Tibial nerve (tissue), 4 donors: ENCODE measurements at places on chromosomes 5 and 9.
A peak's percentile ranks its signal among the peaks of the same experiment; 100 is the strongest.

- no peak for DNase-seq
- no peaks in the 10 kb centered on the region for H3K36me3 ChIP-seq
- H3K27me3 ChIP-seq, result no peaks in the 10 kb centered on the region
Measured at GRCh38 chr9:7150153-7150890, 392.5 kb downstream of the KDM4C start.

GRCh38 chr5:126377424-126377823 lies 45.8 kb upstream of the GRAMD2B start:
- H3K27me3 ChIP-seq, result no peaks in the 10 kb centered on the region
- DNase-seq, result no peak
- H3K4me3 ChIP-seq, result no peak overlapping the region
- no peaks in the 10 kb centered on the region for H3K4me1 ChIP-seq
- H3K36me3 ChIP-seq, result no peaks in the 10 kb centered on the region

- H3K36me3 ChIP-seq, result no peaks in the 10 kb centered on the region
- no peak for DNase-seq
- H3K27me3 ChIP-seq, result no peaks in the 10 kb centered on the region
- H3K4me3 ChIP-seq, result no peak overlapping the region
Measured at GRCh38 chr5:8628521-8628920, 759.6 kb downstream of the MTRR start.

DNA sequence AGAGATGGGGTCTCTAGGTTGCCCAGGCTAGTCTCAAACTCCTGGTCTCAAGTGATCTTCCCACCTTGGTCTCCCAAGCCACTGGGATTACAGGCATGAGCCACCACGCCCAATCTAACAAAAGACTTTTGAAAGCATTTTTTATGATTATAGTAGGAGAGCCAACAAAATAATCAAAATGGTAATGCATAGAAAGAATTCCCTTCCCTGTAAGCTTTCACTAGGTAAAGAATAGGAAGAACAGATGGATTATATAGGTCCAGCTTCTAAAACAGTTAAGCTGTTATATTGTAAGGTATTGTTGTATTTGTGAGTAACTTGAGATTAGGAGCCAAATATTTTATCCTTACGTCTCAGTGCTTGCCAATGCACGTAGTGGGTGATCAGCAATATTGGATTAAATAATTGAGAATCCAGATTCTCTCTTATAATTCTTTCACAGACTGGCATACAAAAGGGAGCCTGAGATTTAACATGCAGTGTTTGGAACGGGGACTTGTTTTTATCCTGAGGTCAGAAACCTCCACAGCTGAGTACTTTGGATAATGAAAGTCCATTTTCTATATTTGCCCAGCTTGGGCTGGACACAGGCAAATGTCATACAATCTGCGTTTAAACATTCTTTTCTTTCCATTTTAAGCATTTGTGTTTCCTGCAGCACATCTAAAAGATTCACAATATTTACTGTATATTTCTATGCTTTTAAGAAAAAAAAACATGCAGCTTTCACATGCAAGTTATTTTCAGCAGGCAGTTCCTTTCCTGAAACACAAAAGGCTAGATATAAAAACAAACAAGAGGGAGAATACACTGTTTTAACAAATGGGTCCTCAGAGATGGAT lies 238.4 kb downstream of the ARRDC3 start:
- DNase-seq, result no peak
- H3K36me3 ChIP-seq, result no peaks in the 10 kb centered on the region
- no peak overlapping the region for H3K4me3 ChIP-seq
- peaks cover 43% of the 10 kb centered on the region for H3K4me1 ChIP-seq
- H3K27me3 ChIP-seq, result no peaks in the 10 kb centered on the region

DNA sequence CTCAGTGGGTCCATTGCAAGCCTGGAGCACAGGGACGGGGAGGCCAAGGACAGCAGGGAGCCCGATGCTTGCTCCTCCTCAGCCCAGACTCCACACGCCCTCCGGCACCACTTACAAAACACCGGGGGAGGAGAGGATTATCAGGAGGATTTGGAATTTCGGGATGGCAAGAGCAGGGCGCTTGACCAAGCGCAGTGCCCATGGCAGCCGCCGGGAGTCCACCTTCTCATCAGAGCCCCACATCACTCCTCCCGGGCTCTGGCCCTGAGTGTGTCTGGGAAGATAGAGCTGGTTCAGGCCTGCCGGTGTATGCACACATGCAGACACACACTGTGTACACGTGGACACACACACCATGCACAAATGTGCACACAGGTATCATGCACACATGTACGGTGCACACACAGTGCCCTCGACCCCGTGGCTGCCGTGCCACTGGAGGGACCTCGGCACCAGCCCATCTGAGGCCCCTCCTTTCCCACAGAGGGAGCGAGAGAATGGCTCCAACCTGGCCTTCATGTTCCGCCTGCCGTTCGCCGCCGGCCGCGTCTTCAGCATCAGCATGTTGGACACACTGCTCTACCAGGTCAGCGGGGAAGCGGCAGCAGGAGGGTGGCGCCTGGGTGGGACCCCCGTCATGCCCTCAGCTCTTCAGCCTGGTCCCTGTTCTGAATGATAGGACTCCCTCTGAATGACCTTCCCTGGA lies 81.7 kb downstream of the KCNT1 start:
- H3K4me3 ChIP-seq, result no peak overlapping the region
- peaks cover 36% of the 10 kb centered on the region for H3K27me3 ChIP-seq
- DNase-seq, result no peak
- H3K4me1 ChIP-seq, result no peaks in the 10 kb centered on the region
- H3K36me3 ChIP-seq, result no peaks in the 10 kb centered on the region
- H3K27ac ChIP-seq, result no peak overlapping the region

GRCh38 chr9:28916348-28916747 lies 1343.1 kb upstream of the C9orf72 start:
- DNase-seq, result no peak
- no peak overlapping the region for H3K4me3 ChIP-seq
- H3K27me3 ChIP-seq, result no peaks in the 10 kb centered on the region
- H3K36me3 ChIP-seq, result no peaks in the 10 kb centered on the region
- no peak overlapping the region for H3K27ac ChIP-seq
- no peaks in the 10 kb centered on the region for H3K4me1 ChIP-seq

DNA sequence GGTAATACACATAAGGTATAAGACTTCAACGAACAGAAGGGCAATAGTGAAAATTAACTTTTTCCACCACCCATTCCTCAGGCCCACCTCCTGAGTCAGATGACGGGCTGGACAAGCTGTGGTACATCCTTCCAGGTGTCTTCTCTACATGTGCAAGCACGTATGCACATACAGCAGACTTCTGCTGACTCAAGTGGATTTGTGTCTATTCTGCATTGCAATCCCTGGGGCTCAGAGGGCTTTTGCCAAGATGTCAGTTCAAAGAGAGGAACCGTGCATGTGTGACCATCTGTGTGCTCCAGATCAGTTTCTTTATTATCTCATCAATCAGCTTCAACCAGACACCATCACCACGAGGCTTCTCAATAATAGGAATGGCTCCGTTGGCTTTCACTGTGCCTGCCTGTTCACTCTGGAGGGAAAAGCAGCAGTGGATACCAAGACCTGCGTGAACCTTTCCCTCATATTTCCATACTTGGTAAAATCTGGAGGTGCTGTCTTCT lies 288.4 kb downstream of the MTRR start:
- H3K4me1 ChIP-seq, result no peaks in the 10 kb centered on the region
- H3K36me3 ChIP-seq, result no peaks in the 10 kb centered on the region
- H3K27me3 ChIP-seq, result no peaks in the 10 kb centered on the region
- no peak overlapping the region for H3K4me3 ChIP-seq
- H3K27ac ChIP-seq, result no peak overlapping the region

DNA sequence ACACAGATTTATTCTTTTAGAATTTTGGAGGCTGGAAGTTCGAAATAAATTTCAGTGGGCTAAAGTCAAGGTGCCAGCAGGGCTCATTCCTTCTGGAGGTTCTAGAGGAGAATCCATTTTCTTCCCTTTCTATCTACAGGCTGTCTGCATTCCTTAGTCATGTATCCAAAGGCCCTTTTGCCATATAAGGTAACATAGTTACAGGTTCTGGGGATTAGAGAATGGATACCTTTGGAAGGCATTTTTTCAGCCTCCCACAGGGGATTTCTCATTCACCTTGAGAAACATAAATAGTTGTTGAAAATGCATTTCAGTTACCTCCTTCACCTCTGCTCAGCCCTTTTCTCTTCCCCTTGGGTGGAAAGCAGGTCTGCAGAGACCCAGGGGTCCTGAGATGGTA lies 280.0 kb upstream of the MAP3K1 start:
- no peak for DNase-seq
- no peaks in the 10 kb centered on the region for H3K4me1 ChIP-seq
- H3K36me3 ChIP-seq, result no peaks in the 10 kb centered on the region
- no peak overlapping the region for H3K27ac ChIP-seq

DNA sequence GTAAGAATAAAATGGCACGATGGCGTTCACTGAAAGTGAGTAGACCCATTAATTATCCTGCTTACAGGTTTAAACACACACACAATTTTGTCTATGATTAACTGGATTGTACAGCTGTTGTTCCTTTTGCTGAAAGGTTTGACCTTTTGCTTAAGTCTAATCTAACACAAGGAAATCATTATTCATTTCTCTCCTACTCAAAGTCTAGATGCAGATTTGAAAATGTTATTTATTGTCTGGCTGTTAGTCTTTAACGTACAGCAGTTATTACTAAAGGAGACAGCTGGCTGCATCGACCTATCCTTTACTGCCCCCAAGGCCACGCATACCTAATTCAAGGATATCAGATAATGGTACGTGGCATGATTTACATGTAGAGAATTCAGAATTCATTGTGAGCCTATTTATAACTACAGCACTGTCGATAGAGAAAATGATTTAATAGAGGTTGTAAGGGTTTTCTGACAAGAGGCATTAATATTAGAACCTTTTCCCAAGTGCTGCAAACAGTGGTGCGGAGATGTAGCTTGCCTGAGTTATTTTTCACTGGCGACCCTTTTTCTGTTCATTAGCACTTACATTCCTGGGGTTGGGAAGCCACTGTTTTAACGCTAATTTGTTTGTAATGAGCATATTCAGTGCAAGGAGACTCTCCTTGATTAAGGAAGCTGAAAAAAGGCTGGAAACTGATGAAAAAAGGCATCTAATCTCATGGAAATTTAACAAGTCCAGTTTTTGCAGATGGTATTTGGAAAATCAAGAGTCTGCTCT lies 368.4 kb upstream of the GRAMD2B start:
- H3K36me3 ChIP-seq, result no peaks in the 10 kb centered on the region
- no peaks in the 10 kb centered on the region for H3K27me3 ChIP-seq
- H3K27ac ChIP-seq, result no peak overlapping the region

DNA sequence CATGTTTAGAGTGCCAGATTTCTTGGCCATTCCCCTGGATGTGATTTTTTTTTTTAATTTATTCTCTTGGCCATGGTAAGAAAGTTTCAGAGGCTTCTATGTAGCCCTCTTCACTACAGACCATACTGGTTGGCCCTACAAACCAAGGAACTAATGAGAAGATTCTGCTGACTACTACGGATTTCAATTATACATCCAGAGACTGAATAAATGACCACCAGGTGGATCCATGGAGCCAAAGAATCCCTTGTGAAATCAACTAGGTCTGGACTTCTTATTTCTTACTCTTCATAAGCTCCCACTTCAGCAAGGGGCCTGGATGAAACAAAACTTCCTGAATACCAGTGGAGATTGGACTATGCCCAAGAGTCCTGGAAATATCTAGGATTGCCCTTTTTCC lies 27.6 kb downstream of the ZNF622 start:
- no peaks in the 10 kb centered on the region for H3K27me3 ChIP-seq
- H3K4me3 ChIP-seq, result no peak overlapping the region
- no peaks in the 10 kb centered on the region for H3K36me3 ChIP-seq
- H3K4me1 ChIP-seq, result no peaks in the 10 kb centered on the region
- no peak overlapping the region for H3K27ac ChIP-seq

DNA sequence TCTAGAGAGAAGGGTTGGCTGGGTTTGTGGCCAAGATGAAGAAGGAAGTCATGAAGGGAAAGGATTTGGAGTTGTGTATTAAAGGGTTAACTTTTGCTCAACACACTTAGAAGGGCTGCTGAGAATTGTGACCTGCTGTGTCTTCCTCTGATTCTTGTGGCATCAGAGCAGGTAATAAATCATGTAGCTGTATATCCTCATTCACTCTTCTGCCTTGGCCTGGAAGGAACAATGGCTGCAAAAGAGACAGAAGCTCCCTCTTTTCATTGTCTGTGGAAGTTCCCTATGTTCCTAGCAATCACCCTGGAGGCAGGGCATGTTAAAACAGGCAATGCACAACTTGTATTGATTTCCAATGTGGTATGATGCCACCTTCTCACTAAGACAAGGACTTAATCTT lies 159.1 kb downstream of the LRRC70 start:
- H3K27me3 ChIP-seq, result no peaks in the 10 kb centered on the region
- no peak overlapping the region for H3K27ac ChIP-seq
- DNase-seq, result no peak
- H3K36me3 ChIP-seq, result no peaks in the 10 kb centered on the region

GRCh38 chr5:65076251-65076869 lies 307.6 kb downstream of the CWC27 start:
- no peaks in the 10 kb centered on the region for H3K27me3 ChIP-seq
- no peaks in the 10 kb centered on the region for H3K36me3 ChIP-seq
- DNase-seq, result peak; percentile 13
- H3K4me3 ChIP-seq, result no peak overlapping the region
- no peaks in the 10 kb centered on the region for H3K4me1 ChIP-seq

DNA sequence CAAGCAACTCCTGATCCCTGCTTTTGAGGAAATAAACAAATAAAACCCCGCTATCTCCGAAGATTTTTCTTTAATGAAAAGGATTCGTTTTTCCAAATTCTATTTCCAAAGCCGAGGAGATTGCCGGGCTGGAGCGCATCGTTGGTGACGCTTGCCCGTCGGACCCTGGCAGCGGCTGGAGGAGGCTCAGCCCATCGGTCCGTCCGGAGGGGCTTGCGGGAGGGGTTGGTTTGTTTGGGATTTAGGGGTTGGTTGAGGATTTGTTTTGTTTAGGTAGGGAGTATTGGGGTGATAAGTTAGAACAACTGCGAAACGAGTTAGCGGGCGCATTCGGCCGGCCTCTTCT lies 20.8 kb downstream of the URM1 start:
- no peaks in the 10 kb centered on the region for H3K27me3 ChIP-seq
- H3K27ac ChIP-seq, result no peak overlapping the region
- no peaks in the 10 kb centered on the region for H3K36me3 ChIP-seq

- peaks cover 3% of the 10 kb centered on the region for H3K4me1 ChIP-seq
- H3K4me3 ChIP-seq, result no peak overlapping the region
- H3K27me3 ChIP-seq, result no peaks in the 10 kb centered on the region
- no peak for DNase-seq
- no peak overlapping the region for H3K27ac ChIP-seq
Measured at GRCh38 chr5:168609806-168610482, 30.8 kb upstream of the PANK3 start.

DNA sequence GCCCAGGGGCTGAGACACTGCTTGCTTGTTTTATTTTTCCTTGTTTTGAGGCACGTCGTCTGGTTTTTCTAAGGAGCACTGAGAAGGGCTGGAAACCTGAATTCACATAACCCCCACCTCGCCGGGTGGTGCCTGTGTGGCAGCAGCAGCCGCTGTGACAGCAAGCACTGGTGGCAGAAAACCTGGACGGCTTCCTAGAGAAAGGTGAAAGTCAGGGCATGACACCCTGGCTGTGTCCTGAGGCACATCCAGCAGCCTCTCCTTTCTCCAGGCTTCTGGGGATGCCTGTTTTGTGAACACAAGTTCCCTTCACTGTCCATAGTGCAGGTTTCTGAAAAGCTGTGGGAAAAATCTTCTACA lies 29.2 kb downstream of the MRPL36 start:
- H3K27me3 ChIP-seq, result no peaks in the 10 kb centered on the region
- H3K27ac ChIP-seq, result no peak overlapping the region
- H3K4me1 ChIP-seq, result no peaks in the 10 kb centered on the region
- no peaks in the 10 kb centered on the region for H3K36me3 ChIP-seq
- DNase-seq, result no peak

- H3K4me3 ChIP-seq, result no peak overlapping the region
- peaks cover 6% of the 10 kb centered on the region for H3K4me1 ChIP-seq
- no peak for DNase-seq
- no peak overlapping the region for H3K27ac ChIP-seq
- H3K27me3 ChIP-seq, result peaks cover 31% of the 10 kb centered on the region
- H3K36me3 ChIP-seq, result no peaks in the 10 kb centered on the region
Measured at GRCh38 chr9:114100536-114100935, 1.4 kb upstream of the KIF12 start.
